ENCODE measurements at places on chromosomes 12 and 14.

GRCh38 chr12:49854976-49855375, 12.1 kb upstream of the BCDIN3D start:
- DNase-seq, result no peak

- DNase-seq, result no peak
Measured at GRCh38 chr12:120845696-120846095, 58.5 kb downstream of the SPPL3 start.

- DNase-seq, result peak; percentile 34
Measured at GRCh38 chr12:51393676-51394545, 2.7 kb upstream of the GALNT6 start.

- DNase-seq, result no peak
Measured at GRCh38 chr14:22748631-22749068, 17.8 kb upstream of the OXA1L start.

DNA sequence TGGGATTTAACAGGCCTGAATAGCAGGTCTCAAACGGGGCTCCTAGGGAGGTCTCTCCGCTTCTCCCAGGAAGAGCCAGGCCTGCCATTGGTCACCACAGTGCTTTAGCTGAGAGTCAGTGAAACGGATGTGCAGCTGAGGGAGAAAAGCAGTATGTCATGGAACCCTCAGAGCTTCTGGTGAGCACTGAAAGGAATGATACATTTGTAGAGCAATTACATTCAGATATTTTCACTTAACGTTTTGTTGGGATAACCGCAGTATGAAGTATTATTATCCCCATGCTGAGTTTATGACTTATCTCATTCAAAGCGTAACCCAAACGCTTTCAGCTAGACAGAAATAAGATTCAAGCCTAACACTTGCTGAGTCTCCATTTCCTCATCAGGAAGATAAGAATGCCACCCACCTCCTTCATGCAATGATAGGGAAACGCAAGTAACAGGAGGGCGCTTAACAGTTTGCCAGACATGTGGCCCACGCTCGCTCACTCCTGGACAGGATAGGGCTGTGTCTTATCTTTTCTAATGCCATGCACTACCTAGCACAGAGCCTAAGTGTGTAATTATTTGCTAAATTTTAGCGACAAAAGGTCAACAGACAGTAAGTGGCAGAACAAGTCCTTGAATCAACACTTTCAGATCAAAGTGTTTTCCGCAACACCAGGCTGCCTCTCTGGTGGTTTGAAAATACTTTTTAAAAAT, 28.2 kb downstream of the DAD1 start:
- DNase-seq, result no peak
